ENCODE measurements at places on chromosomes 12 and 14.

GRCh38 chr14:73968885-73969284 is 18.8 kb downstream of the COQ6 start:
- no peak for DNase-seq

GRCh38 chr14:92973261-92973797 is 50.4 kb downstream of the CHGA start:
- DNase-seq, result peak; percentile 17

DNA sequence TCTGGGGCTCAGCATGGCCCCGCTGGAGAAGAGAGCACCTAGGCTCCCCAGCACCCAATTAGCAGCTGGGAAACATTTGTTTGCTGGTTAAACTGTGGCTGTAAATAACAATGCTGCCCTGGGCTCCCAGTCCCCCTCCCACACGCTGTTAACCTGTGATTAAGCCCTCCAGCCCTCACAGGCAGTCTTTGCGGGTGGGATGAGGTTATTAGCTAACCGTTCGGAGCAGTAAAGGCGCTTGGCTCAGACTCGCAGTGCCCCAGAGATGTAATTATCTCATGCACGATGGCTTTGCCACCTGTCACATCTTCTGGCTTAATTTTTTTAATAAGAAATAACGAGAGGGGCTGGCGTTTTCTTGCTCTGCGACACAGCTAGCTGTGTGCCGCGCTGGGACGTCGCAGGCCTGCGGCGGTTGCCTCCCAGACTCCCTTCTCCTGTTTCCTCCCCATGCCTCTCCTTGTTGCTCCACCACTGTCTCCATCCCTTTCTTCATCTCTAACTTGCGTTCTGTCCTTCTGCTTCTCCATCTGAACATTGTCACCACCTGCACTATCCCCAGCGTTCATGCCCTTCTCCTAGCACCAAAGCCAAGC is 239.2 kb upstream of the FKBP4 start:
- no peak for DNase-seq

GRCh38 chr14:105124823-105125222 is 43.8 kb downstream of the JAG2 start:
- DNase-seq, result no peak

DNA sequence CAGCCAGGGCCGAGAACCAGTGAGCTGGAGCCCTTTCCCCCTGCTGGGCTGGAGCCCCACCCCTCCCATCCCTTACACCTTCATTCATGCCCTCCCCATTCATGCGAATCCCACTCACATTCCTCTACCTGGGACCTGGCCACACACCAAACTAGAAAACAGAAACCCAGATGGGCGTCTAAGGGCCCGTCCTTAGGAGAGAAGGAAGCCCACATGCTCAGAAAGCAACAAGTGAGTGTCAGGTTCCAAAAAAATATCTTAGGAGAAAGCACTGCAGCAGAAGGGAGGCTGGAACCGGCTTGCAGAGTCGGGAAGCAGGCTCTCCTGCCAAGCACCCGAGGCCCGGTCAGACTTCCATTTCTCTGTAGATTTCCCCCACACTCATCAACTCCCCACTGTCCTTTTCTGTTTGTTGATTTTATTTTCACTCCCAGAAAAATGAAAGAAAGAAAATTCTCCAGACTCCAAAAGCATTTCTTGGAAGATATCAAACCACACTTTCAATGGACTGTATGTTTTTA is 13.6 kb downstream of the BCL11B start:
- DNase-seq, result no peak

- peak; percentile 48 for DNase-seq
Observed at GRCh38 chr12:75816897-75817296, 214.7 kb downstream of the PHLDA1 start.

DNA sequence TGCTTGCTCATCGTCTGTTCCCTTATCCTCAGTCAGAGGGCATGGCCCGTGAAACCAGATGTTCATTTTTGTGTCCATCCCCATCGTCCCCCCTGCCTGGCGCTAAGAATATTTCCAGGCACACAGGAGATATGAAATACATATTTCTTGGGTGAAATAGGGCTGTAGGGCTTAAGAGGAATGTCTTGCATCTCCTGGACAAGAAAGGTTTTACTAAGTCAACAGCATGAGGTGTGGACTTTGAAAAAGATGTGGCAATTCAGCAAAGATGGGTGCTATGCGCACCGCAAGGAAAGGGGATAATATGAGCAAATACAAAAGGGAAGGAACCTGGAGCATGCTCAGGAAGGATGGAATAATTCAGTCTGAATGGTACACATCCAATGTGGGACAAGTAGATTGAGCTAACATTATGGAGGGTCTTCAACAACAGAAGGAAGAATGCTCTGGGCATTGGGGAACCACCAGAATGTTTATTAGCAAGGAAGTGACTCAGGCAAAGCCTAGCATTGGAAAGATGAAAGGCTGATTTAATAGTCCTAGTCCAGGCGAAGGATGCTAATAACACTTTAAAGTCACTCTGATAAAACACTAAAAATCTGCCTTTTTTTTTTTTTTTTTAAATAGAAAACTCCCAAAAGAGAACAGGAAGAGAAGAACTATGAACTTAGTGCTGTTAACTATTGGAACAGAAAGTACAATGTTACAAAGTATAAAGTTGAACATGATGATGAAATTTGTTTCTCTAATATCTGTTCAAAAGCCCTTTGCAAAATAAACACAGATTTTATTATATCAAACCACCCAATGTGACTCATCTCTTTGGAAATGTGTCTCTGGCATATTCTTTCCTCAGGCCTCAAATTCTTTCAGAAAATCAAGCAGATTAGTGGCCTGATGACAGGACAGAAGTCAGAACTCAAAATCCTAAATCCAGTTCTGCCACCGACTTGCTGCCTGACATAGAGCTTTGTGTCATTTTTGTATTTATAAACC is 449.5 kb downstream of the BCAT1 start:
- peak; percentile 12 for DNase-seq

DNA sequence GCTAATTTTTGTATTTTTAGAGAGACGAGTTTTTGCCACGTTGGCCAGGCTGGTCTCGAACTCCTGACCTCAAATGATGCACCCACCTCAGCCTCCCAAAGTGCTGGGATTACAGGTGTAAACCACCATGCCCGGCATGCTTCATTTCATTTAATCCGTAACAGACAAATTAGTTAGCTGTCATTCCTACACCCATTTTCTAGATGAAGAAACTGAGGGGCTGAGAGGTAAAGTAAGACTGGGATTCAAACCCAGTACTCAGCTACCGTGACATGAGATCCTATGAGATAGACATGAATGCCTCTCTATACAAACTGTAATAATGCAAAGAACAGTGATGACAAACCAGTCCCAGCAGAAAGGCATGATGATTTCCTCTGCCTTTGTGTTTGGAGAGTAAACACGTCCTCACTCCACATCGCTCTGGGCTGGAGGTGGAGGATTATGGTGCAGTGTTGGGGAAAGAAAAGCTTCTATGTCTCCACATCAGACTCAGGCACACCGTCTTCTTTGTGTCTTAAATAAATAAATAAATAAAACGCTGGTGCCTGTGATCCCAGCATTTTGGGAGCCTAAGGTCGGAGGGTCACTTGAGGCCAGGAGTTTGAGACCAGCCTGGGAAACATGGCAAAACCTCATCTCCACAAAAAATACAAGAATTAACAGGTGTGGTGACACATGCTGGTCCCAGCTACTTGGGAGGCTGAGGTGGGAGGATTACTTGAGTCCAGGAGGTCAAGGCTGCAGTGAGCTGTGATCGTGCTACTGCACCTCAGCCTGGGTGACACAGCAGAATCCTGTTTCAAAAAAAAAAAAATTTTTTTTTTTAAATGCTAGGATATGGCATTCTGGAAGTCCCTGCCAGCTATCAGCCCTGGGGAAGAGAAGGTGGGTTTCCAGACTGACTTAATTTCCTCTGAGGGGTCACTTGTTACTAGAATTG is 10.5 kb downstream of the VSX2 start:
- DNase-seq, result no peak

All from endothelial cell of umbilical vein (primary cell).